ENCODE measurements at places on chromosomes 16 and 17. TPM values are rescaled to one million over a fixed set of nuclear protein-coding genes. Genes with fewer than 3 reads are reported as not detected.

GRCh38 chr16:4056161-4057105 lies 59.8 kb downstream of the ADCY9 start:
- no peak for DNase-seq
- H3K4me1 ChIP-seq: peaks cover 45% of the 10 kb centered on the region
- H3K36me3 ChIP-seq: no peaks in the 10 kb centered on the region
- no peaks in the 10 kb centered on the region for H3K27me3 ChIP-seq
- no peak overlapping the region for H3K27ac ChIP-seq
- no peak overlapping the region for H3K4me3 ChIP-seq

DNA sequence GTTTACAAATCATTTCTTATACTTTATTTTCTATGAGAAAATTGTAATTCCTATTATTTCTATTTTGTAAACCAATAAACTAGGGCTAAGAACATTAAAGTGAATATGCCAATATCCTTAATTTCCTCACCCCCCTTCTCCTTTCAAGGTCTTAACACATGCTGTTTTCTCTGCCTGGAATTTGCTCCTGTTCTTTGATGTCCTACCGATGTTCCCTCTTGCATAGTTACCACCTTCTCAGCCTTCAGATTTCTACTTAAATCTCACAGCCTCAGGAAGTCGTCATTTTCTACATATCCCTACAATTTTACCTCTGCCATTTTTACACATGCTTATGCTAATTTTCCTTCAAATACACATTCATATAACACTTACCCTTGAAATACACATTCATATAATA lies 890.9 kb upstream of the CDH8 start:
- DNase-seq: no peak
- no peak overlapping the region for H3K4me3 ChIP-seq
- H3K4me1 ChIP-seq: no peaks in the 10 kb centered on the region
- H3K27me3 ChIP-seq: no peaks in the 10 kb centered on the region
- no peaks in the 10 kb centered on the region for H3K36me3 ChIP-seq
- H3K27ac ChIP-seq: no peak overlapping the region

The LGALS9B gene
- total RNA-seq: not detected

The GFAP gene
- total RNA-seq: 4.1 TPM

DNA sequence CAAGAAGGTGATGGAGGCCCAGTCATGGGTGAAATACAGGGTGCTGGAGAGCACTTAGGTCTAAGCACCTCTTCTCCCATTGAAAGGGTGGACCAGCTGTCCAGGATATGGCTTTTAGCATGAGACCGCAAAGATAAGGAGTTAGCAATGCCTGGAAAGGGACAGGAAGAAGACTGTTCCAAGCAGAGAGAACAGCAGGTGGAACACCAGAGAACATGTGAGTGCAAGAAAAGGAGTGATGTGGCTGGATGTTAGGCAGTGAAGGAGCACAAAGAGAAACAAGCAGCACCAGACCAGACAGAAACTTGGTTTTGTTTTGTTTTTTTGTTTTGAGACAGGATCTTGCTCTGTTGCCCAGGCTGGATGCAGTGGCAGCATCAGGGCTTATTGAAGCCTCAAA lies 45.4 kb upstream of the CCL1 start:
- H3K27me3 ChIP-seq: peaks cover 78% of the 10 kb centered on the region
- H3K27ac ChIP-seq: no peak overlapping the region
- no peaks in the 10 kb centered on the region for H3K4me1 ChIP-seq
- H3K4me3 ChIP-seq: no peak overlapping the region
